ENCODE measurements at places on chromosomes 6 and 20. TPM values are rescaled to one million over a fixed set of nuclear protein-coding genes. Genes with fewer than 3 reads are reported as not detected.

GGTLC1 gene
- 22.4 TPM for total RNA-seq

ASIP gene
- total RNA-seq: 0.79 TPM

TTK gene
- total RNA-seq: 2.6 TPM

MDN1 gene
- total RNA-seq: 24.6 TPM

ELOVL2 gene
- total RNA-seq: 0.24 TPM

GTSF1L gene
- total RNA-seq: not detected

FAM50B gene
- total RNA-seq: 11.6 TPM

EPHA7 gene
- 0.09 TPM for total RNA-seq

DNA sequence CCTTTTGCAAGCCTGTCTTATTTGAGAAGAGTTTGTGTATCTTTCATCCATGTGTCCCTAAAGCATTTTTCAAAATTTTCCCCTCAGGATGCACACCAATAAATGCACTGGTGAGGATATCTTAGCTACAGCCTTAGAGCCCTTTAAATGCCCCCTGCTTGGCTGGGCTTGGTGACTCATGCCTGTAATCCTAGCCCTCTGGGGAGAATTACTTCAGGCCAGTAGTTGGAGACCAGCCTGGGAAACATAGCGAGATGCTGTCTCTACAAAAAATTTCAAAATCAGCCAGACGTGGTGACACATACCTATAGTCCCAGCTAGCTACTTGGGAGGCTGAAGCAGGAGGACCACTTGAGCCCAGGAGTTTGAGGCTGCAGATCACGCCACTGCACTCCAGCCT lies 33.8 kb upstream of the PLCB4 start:
- H3K4me3 ChIP-seq: no peak overlapping the region
- H3K4me1 ChIP-seq: no peaks in the 10 kb centered on the region
- no peaks in the 10 kb centered on the region for H3K27me3 ChIP-seq
- DNase-seq: no peak

DNA sequence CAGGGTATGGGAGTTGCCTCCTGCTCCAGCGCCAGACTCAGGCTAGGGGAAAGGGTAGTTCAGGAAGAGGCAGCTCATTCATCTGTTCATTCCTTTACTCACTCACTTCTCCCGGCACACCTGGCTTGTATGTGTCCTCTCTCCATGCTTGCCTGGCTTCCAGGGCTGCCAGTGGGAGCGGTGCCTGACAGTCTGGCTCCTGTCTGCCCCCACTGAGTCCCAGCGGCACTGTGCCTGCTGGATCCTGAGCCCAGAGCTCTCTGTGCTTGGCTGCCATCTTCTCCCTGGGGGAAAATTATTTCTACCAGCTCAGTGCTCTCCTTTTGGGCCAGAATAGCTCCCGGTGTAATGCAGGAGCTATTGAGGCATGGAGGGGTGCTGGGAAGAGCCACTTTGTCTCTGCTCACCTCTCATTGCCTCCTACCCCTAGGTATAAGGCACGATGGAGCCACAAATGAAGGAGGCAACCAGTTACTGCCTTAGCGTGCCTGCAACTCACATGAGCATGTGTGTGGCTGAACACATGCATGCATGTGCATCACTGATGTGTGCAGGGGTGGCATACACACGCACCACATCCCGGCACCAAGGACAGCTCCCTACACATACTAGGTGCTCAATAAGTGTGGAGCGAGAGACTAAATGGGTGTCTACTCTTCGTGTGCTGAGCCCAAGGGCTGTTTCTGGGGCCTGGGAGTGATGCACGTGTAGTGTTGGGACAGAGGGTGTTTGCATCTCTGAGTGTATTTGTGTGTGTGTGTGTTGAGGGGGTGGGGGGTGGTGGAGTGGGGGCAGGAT lies 46.6 kb downstream of the CDH22 start:
- H3K27me3 ChIP-seq: no peaks in the 10 kb centered on the region
- no peak overlapping the region for H3K27ac ChIP-seq
- DNase-seq: no peak
- no peaks in the 10 kb centered on the region for H3K4me1 ChIP-seq

- peaks cover 15% of the 10 kb centered on the region for H3K4me1 ChIP-seq
- H3K27ac ChIP-seq: no peak overlapping the region
- H3K36me3 ChIP-seq: no peaks in the 10 kb centered on the region
- no peak for DNase-seq
- H3K27me3 ChIP-seq: no peaks in the 10 kb centered on the region
- H3K4me3 ChIP-seq: no peak overlapping the region
These were observed 197.3 kb downstream of the ZFAND3 start for GRCh38 chr6:38016824-38017223.

DNA sequence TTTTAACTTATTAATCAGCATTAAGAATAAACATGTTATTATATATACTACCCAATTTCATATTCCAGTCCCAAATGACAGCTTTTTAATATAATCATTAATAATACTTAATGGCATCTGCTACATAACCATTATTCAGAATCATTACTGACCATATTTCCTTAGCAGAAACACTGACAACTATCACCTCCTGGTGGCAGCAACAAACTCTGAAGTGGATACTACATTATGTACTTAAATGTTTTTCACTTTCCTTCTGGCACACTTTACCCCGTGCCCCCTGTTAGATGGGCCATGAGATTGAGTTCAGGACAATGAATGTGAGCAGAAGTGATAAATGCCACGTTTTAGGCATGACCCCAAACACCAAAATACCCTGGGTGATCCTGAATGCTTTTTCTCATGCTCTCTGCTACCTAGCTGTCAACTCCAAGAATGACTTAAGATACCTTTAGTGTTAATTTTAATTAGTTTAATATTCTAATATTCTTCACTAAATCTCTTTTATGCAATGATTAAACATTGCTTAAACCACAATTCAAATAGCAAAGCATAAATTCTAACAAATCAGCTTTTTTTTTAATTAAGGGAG lies 77.1 kb downstream of the LMBRD1 start:
- DNase-seq: no peak
- H3K27ac ChIP-seq: no peak overlapping the region
- H3K4me1 ChIP-seq: no peaks in the 10 kb centered on the region
- peaks cover 30% of the 10 kb centered on the region for H3K36me3 ChIP-seq

- no peaks in the 10 kb centered on the region for H3K27me3 ChIP-seq
- H3K4me1 ChIP-seq: peaks cover 39% of the 10 kb centered on the region
- no peak for DNase-seq
- no peak overlapping the region for H3K4me3 ChIP-seq
- H3K36me3 ChIP-seq: peaks cover 27% of the 10 kb centered on the region
These were observed 7.2 kb downstream of the UTRN start for GRCh38 chr6:144292372-144292771.

DNA sequence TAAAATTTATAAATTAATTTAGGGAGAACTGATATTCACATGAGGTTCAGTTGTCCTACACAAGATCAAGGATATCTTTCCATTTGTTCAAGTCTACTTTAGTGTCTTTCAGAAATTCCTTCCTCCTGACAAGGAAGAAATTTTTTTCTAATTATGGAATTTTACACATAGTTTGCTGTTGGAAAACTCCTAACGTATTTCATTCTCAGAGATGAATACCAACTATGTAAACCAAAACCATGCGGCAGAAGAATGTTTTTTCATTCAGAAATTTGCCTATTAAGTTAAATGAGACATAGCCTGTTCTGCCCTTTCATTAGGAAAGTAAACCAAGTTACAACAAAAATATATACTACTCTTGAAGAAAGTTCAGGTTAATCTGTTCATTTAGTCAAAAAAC lies 111.2 kb upstream of the PRDM1 start:
- no peak for DNase-seq
- H3K36me3 ChIP-seq: no peaks in the 10 kb centered on the region
- no peaks in the 10 kb centered on the region for H3K27me3 ChIP-seq

- no peaks in the 10 kb centered on the region for H3K36me3 ChIP-seq
- H3K27me3 ChIP-seq: no peaks in the 10 kb centered on the region
- H3K27ac ChIP-seq: no peak overlapping the region
- no peaks in the 10 kb centered on the region for H3K4me1 ChIP-seq
- no peak overlapping the region for H3K4me3 ChIP-seq
These were observed 607.4 kb downstream of the HACE1 start for GRCh38 chr6:104252276-104252675.

- no peaks in the 10 kb centered on the region for H3K36me3 ChIP-seq
- no peak for DNase-seq
These were observed 37.9 kb upstream of the RCAN2 start for GRCh38 chr6:46528961-46529750.

GRCh38 chr6:107547451-107547840 lies 57.5 kb downstream of the SOBP start:
- H3K27me3 ChIP-seq: no peaks in the 10 kb centered on the region
- H3K4me1 ChIP-seq: no peaks in the 10 kb centered on the region
- no peak overlapping the region for H3K27ac ChIP-seq

DNA sequence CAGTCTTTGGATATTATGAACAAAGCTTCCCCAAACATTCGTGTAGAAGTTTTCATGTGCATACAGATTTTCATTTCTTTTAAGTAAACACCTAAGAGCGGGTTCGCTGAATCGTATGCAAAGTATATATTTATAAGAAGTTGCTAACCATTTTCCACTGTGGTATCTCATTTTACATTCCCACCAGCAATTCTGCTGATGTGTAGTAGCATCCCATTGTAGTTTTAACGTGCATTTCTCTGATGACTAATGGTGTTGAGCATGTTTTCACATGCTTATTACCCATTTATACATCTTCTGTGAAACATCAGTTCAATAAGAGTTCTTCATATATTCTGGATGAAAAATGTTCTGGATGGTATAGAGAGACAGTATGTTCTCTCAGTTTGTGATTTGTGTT lies 97.4 kb downstream of the IYD start:
- no peak overlapping the region for H3K27ac ChIP-seq
- H3K36me3 ChIP-seq: no peaks in the 10 kb centered on the region
- H3K4me3 ChIP-seq: no peak overlapping the region
- no peak for DNase-seq
- H3K4me1 ChIP-seq: no peaks in the 10 kb centered on the region

DNA sequence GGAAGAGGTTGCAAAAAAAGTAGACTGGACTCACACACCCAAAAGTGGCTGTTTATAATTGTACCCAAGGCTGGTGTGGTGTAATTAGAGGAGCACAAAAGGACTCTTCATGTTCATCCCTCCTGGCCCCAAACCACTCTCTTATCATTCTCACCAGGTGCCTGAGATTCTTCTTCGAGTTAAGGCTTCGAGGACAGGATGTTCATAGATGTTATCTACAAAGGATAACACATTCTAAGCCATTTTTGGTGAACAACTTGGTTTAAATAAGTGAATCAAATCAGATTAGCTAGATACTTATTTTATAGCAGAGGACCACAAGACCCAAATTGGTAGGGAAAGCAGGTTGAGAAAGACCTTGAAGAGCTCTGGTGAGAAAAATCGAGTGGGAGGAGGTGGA lies 73.1 kb upstream of the SUPT3H start:
- no peak for DNase-seq
- H3K4me3 ChIP-seq: no peak overlapping the region
- H3K4me1 ChIP-seq: peaks cover 6% of the 10 kb centered on the region
- no peak overlapping the region for H3K27ac ChIP-seq
- no peaks in the 10 kb centered on the region for H3K27me3 ChIP-seq

GRCh38 chr6:68642977-68643376 lies 7.9 kb downstream of the ADGRB3 start:
- no peak for DNase-seq
- H3K4me1 ChIP-seq: peaks cover 6% of the 10 kb centered on the region
- H3K4me3 ChIP-seq: no peak overlapping the region
- no peak overlapping the region for H3K27ac ChIP-seq

- DNase-seq: no peak
- peaks cover 6% of the 10 kb centered on the region for H3K4me1 ChIP-seq
- peak overlapping the region; percentile 81 for H3K27ac ChIP-seq
- no peaks in the 10 kb centered on the region for H3K27me3 ChIP-seq
- no peaks in the 10 kb centered on the region for H3K36me3 ChIP-seq
These were observed 148.1 kb downstream of the CEBPB start for GRCh38 chr20:50338479-50339391.

DNA sequence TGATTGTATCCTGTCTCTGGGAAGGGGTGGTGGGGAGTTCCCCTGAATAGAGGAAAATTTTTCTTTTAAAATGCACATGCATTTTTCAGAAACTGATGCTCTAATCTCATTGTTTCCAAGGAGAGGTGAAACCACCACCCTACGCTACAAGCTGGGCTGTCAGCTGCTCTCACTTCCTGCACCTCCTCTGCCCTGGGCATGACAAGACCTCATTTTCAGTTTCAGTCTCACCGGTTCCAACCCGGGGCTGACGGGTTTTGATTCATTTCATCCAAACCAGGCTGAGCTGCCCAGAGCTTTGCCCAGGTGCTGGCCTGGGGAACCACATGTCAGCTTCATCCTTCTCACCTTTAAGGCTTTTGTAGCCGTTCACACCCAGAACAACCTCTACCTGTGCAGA lies 99.7 kb downstream of the EYA2 start:
- H3K36me3 ChIP-seq: no peaks in the 10 kb centered on the region
- no peaks in the 10 kb centered on the region for H3K4me1 ChIP-seq
- no peak for DNase-seq
- no peak overlapping the region for H3K27ac ChIP-seq
- H3K4me3 ChIP-seq: no peak overlapping the region

DNA sequence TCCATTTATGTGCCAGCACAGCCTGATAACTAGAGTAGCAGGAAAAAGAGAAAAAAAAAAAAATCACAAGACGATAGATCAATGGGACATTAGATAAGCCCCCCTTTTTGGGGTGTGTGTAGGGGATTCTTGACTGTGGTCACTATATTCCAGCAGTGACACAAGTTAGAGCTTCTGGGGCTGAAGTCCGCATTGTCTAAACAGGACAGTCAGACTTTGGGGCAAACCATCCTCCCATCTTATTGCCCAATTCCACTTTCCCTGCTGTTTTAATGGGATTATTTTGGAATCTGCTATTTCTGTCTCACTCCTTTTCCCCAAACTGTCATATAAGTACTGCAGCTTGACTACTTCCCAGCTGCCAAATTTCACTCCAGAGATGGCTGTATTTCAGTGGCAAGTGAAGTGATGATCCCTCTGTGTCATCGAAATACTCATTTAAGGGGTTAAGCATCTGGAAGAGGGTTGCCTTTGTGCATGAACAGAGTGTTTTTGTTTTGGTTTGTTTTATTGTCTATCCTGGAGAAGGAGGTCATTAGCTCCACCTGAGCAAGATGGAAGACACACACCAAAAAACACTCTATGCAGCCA lies 182.5 kb downstream of the ATXN1 start:
- H3K4me1 ChIP-seq: no peaks in the 10 kb centered on the region
- no peak overlapping the region for H3K27ac ChIP-seq
- no peak overlapping the region for H3K4me3 ChIP-seq
- H3K27me3 ChIP-seq: no peaks in the 10 kb centered on the region
- H3K36me3 ChIP-seq: peaks cover 9% of the 10 kb centered on the region

- no peak overlapping the region for H3K4me3 ChIP-seq
- no peak overlapping the region for H3K27ac ChIP-seq
- H3K4me1 ChIP-seq: no peaks in the 10 kb centered on the region
- DNase-seq: no peak
These were observed 119.2 kb downstream of the NFATC2 start for GRCh38 chr20:51423290-51423667.

DNA sequence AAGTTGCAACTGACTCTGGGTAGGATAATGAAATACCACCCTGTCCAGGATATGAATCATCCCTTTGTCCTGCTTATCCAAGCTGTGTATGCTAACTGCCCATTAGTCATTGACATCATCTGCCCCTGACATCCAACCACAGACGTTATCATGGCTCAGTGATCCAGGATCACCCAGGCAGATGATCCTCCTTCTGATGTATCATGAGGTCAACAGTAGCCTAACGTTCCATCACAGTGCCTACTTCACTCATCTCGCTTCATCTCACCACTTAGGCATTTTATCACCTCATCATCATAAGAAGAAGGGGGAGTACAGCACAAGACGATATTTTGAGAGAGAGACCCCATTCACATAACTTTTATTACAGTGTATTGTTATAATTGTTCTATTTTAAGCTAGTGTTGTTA lies 13.4 kb upstream of the BTN3A2 start:
- no peaks in the 10 kb centered on the region for H3K36me3 ChIP-seq
- no peak overlapping the region for H3K4me3 ChIP-seq
- no peak overlapping the region for H3K27ac ChIP-seq
- no peak for DNase-seq

All from left lung (tissue), 14 donors.